ENCODE measurements at places on chromosomes 5 and 9. TPM values are rescaled to one million over a fixed set of nuclear protein-coding genes. Genes with fewer than 3 reads are reported as not detected.

DNA sequence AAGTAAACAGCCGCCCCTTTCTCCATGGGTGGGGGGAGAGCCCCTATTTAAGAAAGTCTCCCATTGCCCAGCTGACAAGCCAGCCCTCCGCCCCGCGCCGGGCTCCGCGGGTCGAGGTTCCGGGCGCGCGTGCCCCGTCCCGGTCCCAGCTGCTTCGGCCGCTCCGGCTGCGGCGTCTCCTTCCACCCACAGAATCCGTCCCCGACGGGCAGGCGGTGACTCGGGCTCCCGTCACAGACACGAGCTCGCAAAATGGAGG is 223 bp downstream of the NR3C1 start:
- peaks cover 15% of the 10 kb centered on the region for H3K36me3 ChIP-seq
- H3K4me1 ChIP-seq: peaks cover 43% of the 10 kb centered on the region
- DNase-seq: no peak
- H3K27me3 ChIP-seq: no peaks in the 10 kb centered on the region
- peak overlapping the region; percentile 99 for H3K27ac ChIP-seq
- H3K4me3 ChIP-seq: peak overlapping the region; percentile 90

DNA sequence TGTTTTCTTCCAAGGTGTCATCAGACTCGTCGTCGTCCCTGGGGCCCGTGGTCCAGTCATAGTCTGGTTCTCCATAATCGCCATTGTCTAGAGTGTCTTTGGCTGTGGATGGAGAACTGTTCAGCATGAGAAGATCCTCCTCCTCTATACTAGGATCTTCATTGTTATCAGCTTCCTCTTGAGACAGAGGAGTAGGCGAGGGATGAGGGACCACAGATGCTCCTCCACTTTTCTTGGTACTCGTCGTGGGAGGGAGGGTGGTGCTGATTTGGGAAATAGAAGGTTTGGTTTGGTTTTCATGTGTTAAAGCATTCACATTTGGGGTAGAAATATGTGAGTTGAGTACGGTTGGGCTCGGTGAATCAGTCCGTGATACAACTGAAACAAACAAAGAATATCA is 8.8 kb downstream of the C5orf15 start:
- peaks cover 51% of the 10 kb centered on the region for H3K36me3 ChIP-seq
- DNase-seq: no peak
- peaks cover 27% of the 10 kb centered on the region for H3K4me1 ChIP-seq
- H3K27ac ChIP-seq: no peak overlapping the region

DNA sequence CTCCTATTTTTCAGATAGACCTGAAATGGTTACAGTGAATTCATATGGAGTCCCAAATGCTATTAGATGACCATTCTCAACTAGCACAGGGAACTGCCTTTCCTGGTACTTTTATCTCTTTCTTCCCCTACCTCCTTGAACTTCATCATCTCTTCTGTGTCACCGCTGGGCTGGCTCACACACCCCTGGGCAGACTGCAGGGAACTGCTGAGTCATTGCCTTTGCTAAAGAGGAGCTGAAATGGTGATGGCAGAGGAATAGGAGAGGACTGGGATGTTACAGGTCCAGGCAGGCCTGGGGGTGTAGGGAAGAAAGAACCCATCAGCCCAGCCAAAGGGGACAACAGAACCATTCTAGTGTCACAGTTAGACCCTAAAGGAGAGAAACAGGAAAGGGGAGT is 322.3 kb downstream of the ASTN2 start:
- no peaks in the 10 kb centered on the region for H3K4me1 ChIP-seq
- H3K27ac ChIP-seq: no peak overlapping the region
- no peak overlapping the region for H3K4me3 ChIP-seq
- no peaks in the 10 kb centered on the region for H3K36me3 ChIP-seq
- H3K27me3 ChIP-seq: no peaks in the 10 kb centered on the region

- no peak overlapping the region for H3K27ac ChIP-seq
- no peaks in the 10 kb centered on the region for H3K36me3 ChIP-seq
- H3K27me3 ChIP-seq: no peaks in the 10 kb centered on the region
- H3K4me1 ChIP-seq: no peaks in the 10 kb centered on the region
Measured at GRCh38 chr5:109669991-109670706, 19.6 kb upstream of the MAN2A1 start.

GRCh38 chr9:105216440-105217178 is 27.8 kb upstream of the SLC44A1 start:
- no peak overlapping the region for H3K4me3 ChIP-seq
- no peaks in the 10 kb centered on the region for H3K27me3 ChIP-seq
- H3K4me1 ChIP-seq: no peaks in the 10 kb centered on the region

DNA sequence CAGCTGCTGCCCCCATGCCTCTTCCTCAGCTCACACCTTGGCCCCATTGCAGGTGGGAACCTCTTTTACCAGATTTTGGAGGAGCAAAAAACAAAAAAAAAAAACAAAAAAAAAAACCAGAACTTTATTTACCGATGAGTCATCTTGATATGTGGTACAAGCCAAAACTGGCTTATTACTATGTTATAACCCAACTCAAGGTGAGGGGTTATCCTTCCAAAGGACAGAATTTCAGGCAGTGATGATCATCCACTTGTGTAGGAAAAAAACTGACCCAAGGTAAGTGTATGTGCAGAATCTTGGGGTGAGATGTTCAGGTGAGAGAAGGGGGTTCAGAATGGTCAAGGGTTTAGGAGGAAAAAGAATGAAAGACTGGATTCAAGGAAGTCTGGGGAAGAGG is 142.6 kb upstream of the FST start:
- DNase-seq: no peak
- H3K4me1 ChIP-seq: peaks cover 2% of the 10 kb centered on the region
- no peaks in the 10 kb centered on the region for H3K36me3 ChIP-seq
- H3K27ac ChIP-seq: no peak overlapping the region
- H3K27me3 ChIP-seq: no peaks in the 10 kb centered on the region

GRCh38 chr5:84092738-84093137 is 291.9 kb downstream of the EDIL3 start:
- no peaks in the 10 kb centered on the region for H3K36me3 ChIP-seq
- H3K27ac ChIP-seq: no peak overlapping the region
- no peak for DNase-seq
- no peak overlapping the region for H3K4me3 ChIP-seq

GRCh38 chr5:76851728-76852369 is 2.0 kb downstream of the S100Z start:
- no peaks in the 10 kb centered on the region for H3K36me3 ChIP-seq
- no peak for DNase-seq
- peaks cover 30% of the 10 kb centered on the region for H3K4me1 ChIP-seq
- no peaks in the 10 kb centered on the region for H3K27me3 ChIP-seq
- peak overlapping the region; percentile 40 for H3K27ac ChIP-seq
- no peak overlapping the region for H3K4me3 ChIP-seq

- H3K27ac ChIP-seq: no peak overlapping the region
- H3K4me3 ChIP-seq: no peak overlapping the region
- H3K4me1 ChIP-seq: peaks cover 24% of the 10 kb centered on the region
- no peaks in the 10 kb centered on the region for H3K36me3 ChIP-seq
- H3K27me3 ChIP-seq: no peaks in the 10 kb centered on the region
Measured at GRCh38 chr5:31770998-31771397, 132.1 kb downstream of the PDZD2 start.

DNA sequence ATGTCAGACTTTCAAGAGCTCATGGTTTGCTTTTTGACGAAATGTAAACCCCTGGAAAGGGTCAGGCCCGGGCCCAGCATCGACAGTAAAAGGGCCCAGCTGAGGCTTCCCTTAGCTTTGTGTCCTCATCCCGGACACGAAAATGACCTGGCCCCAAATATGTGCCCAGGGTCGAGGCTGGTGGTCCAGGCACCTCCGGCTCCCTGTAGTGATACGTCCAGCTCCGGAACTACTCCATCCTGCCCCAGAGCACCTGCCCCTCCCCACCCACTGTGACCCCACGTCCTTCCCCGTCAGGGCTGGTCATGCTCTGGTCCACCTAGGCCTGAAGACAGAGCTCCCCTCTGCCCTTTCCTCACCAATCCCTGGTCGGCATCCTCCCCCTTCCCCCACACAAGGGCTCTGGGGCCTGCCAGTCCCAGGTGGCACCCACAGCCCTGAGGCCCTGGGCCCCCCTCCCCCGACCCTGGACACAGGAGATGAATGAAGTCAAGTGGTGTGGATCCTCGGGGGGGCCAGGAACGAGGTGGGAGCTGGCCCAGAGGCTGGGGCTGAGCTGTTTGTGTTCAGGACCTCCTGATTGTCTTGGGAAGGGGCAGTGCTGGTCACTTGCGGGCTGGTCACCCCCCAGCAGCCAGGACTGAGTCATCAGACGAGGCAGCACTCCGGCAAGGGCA is 6.2 kb downstream of the OBP2A start:
- no peaks in the 10 kb centered on the region for H3K4me1 ChIP-seq
- H3K4me3 ChIP-seq: no peak overlapping the region
- H3K27me3 ChIP-seq: no peaks in the 10 kb centered on the region
- no peaks in the 10 kb centered on the region for H3K36me3 ChIP-seq
- no peak for DNase-seq

GRCh38 chr5:76602094-76602726 is 21.0 kb downstream of the F2RL2 start:
- no peaks in the 10 kb centered on the region for H3K36me3 ChIP-seq
- no peak for DNase-seq
- H3K4me1 ChIP-seq: peaks cover 5% of the 10 kb centered on the region
- H3K27ac ChIP-seq: no peak overlapping the region
- no peak overlapping the region for H3K4me3 ChIP-seq

DNA sequence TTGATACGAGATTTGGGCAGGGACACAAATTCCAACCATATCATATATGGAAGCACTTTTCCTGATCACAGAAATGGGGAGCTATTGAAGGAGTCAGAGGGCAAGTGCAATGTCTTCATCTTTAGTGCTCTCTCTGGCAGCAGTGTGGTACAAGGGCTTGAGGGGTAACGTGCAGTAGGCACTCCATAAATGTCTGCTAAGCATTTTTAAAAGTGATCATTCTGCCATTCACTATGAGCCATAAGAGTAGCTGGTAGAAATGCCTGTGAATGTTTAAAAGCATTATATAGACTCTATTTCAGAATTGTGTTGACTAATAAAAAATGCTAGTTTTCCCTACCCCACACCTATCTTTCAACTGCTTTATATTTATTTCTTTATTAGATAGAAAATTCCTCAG is 61.1 kb upstream of the DHFR start:
- no peak overlapping the region for H3K4me3 ChIP-seq
- no peaks in the 10 kb centered on the region for H3K4me1 ChIP-seq

GRCh38 chr9:88678431-88678830 is 143.5 kb downstream of the NXNL2 start:
- H3K36me3 ChIP-seq: no peaks in the 10 kb centered on the region
- DNase-seq: no peak
- H3K27ac ChIP-seq: no peak overlapping the region

DNA sequence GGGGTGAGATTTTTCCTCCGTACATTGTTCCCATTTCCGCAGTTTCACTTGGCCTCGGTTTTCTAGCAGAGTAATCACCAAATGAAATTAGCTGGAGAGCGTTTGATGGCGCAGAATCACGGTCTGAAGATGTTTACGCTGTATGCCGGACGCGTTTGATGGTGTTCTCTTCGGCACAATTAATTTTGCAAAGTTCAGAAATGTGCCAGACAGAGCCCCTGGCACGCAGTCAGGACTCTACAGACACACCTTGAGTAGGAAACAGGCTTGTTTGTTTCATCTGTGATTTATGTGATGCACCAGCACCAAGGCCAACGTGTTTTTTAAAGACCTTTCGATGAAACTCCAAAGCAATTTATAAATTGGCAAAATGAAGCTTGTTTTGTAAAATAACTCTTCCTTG is 863 bp upstream of the LIFR start:
- peak overlapping the region; percentile 98 for H3K27ac ChIP-seq
- H3K4me3 ChIP-seq: peak overlapping the region; percentile 71
- H3K36me3 ChIP-seq: no peaks in the 10 kb centered on the region
- H3K27me3 ChIP-seq: no peaks in the 10 kb centered on the region
- peaks cover 24% of the 10 kb centered on the region for H3K4me1 ChIP-seq

WDR38 gene
- total RNA-seq: not detected

PCDHB13 gene
- total RNA-seq: 5.9 TPM

OR13C4 gene
- not detected for total RNA-seq

ADGRV1 gene
- total RNA-seq: not detected

C9orf153 gene
- total RNA-seq: 0.54 TPM

SPINK4 gene
- not detected for total RNA-seq

PRRX2 gene
- total RNA-seq: 1.5 TPM
